ENCODE measurements at places on chromosomes 3 and 15.

GRCh38 chr15:56537881-56538280 is 72.9 kb upstream of the MNS1 start:
- peak; percentile 64 for DNase-seq

GRCh38 chr15:49748791-49749190 is 127.9 kb downstream of the DTWD1 start:
- no peak for DNase-seq

DNA sequence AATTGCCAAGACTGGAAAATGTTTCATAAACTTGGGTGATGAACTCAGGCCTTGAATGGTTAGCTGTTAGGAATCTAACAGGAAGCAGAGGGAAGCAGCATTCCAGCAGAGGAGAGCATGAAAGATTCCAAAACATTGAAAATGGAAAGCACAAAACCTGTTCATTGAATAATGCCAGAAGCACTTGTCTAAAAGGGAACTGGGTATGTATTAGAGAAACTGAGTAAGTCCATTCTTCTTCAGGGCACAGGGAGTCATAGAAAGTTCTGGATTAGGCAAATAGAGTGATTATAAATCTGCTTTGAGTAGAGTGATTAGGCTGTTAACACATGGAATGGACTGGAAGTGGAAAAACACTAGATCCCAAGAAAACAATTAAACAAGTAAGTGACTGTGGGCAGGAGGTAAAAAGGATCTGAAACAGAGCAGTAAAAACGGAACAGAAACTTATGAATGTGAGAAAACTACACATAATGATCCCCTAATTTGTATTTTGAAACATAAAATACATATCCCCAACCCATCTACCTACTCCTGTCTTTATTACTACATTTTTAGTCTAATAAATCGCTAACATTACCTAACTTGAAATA is 343.4 kb downstream of the TBC1D5 start:
- no peak for DNase-seq

- DNase-seq = no peak
Observed at GRCh38 chr3:138124706-138125355, 7.4 kb downstream of the A4GNT start.
